T-helper 2 cell treated with Interferon-gamma antibody and Interleukin-4, amounts not matched to agents 5 μg/mL and 100 μg/mL, for 36 hours (primary cell): ENCODE measurements at places on chromosomes 4 and X.

- no peak for DNase-seq
Observed at GRCh38 chr4:7659429-7660175, 224.9 kb upstream of the PSAPL1 start.

DNA sequence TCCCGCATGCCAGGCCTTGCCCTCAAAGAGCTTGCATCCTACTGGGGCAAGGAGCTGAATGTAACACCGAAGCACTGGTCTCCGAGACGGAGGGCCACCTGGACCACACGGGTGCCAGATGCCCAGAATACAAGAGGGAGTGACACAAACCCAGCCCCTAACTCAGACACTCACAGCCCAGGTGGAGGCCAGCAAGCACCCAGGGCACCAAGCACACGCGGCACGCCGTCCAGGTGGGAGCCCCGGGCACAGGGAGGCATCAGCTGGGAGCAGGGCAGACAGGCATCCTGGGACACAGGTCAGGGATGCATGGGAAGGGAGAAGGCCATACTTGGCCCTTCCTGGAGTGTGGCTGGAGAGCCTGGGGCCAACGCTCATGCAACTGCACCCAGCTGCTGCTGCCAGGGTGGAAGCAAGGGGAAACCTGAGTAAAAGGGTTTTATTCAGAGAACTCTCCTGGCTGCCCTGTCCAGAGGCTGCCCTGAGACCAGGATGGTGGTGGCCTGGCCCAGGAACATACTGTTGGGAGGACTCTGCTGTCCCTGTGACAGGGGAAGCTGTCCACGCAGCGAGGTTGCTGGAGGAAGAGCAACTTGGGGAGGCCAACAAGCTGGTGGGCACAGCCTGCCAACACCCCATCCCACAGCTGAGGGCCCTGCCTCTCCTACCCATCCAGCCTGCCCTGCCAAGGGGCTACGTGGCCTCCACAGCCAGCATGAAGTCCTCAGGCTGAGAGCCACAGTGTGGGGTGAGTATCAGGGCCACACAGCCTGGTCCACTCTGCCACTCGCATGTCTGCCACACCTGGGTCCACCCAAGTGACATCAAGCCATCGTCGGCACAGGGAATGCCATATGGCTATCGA, 22.2 kb upstream of the PPP2R2C start:
- DNase-seq: no peak

DNA sequence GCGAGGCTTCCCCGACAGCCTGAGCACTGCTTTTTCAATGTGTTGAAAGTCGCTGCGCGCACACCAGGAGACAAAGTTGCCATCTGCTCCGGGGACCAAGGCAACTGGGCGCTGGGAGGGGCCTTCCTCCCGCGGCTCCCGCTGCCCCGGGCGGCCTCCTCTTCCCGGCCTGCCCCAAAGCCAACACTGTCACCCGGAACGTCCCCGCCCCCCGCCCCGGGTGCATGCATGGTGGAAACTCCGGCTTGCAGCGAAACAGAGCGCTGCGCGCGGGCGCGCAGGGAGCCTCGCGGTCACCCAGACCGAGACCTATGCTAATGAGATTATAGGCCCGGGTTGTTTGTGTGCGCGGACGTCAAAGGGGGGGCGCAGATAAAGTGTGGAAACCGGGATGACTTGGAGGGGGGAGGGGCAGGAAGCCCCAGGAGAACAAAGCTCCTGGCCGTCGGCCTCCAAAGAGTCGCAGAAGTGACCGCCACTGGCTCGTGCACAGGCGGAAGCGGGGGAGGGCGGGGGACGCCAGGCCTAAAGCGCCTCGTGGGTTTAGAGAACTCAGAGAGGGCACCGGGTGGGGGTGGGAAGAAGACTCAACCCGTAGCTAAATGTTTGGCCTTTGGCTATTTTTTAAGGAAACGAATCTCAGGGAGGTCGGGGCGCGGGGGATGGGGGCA, 88.8 kb downstream of the BCOR start:
- peak; percentile 40 for DNase-seq

GRCh38 chr4:113256946-113257345, 207.5 kb downstream of the ANK2 start:
- DNase-seq: no peak

- DNase-seq: peak; percentile 61
Observed at GRCh38 chr4:53688186-53688790, 97.0 kb upstream of the LNX1 start.

GRCh38 chr4:177175473-177175872, 134.2 kb upstream of the NEIL3 start:
- DNase-seq: no peak

GRCh38 chrX:152987801-152988200, 6.1 kb downstream of the PNMA5 start:
- no peak for DNase-seq

GRCh38 chr4:145670422-145670821, 9.5 kb upstream of the C4orf51 start:
- no peak for DNase-seq

DNA sequence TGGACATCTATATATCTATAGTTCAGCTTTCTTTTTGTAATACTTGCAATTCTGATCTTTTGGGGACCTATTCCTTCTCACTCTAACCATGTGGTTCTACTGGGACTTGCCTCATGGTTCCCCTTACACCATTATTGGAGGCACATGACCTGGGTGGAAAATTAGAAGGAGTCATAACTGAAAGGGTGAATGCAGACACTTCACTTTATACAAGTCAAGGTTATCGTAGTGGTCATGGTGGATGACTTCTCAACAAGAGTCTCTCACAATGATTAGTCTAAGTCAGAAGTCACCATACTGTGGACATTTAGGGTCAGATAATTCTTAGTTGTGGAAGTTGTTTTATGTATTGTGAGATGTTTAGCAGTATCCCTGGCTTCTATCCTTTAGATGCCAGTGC, 10.5 kb upstream of the EIF4E start:
- no peak for DNase-seq

DNA sequence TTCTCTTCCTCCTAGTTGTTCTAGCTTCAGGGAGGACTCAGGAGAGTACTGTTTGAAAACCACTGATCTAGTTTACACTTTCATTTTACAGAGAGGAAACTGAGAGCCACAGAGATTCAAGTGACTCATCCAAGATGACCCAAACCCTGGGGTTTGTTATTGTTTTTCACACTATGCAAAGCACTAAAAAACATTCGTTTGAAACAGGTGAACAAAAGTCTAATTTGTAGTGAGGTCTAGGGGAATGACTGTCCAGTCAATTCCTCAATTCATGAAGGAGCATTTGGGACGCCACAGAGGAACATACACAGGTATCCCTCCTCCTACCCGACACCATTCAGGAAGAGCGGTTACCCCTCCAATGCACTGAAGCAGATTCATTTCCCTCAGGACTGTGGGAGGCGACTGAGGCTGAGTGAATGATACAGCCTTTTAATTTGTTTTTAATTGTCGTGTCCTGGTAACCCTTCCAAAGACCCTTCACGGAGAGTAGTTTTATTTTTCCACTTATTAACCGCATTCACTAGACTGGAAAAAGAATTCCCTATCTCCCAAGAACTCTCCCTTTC, 30.3 kb downstream of the TLR10 start:
- DNase-seq: peak; percentile 8

- DNase-seq: no peak
Observed at GRCh38 chr4:112058433-112058832, 86.8 kb upstream of the FAM241A start.

DNA sequence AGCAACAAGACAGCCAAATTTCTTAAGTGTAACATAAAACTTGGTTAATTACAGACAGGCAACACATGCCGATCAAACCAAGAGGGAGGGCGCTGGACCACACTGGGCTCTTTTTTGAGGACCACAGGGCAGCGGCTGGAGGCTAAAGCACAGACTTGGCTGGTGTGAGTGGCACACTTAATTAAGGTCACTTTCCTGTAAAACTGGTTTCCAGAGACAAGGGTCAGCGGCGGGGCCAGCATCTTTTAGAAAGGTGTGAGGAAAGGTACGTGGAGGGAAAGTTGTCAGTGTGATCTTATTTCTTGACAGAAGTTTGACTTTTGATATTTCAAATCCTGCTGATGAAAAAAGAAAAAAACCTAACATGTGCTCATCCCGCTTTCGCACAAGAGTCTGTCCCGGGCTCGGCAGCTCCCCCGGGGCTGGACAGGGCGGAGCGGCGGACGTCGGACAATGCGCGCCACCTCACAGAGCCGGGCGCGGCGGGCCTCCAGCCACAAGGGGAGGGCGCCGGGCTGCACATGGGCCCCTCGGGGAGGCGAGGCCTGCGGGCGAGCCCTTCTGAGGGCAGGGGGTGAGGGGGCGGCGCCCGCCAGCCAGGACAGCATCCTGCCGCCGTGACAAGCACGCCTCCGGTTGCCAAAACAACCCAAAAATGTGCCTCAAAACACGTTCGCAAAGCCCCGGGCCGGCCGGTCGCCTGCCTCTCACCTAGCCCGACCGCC, 660 bp upstream of the HSPA4L start:
- no peak for DNase-seq

- no peak for DNase-seq
Observed at GRCh38 chr4:54677416-54677815, 19.7 kb downstream of the KIT start.

DNA sequence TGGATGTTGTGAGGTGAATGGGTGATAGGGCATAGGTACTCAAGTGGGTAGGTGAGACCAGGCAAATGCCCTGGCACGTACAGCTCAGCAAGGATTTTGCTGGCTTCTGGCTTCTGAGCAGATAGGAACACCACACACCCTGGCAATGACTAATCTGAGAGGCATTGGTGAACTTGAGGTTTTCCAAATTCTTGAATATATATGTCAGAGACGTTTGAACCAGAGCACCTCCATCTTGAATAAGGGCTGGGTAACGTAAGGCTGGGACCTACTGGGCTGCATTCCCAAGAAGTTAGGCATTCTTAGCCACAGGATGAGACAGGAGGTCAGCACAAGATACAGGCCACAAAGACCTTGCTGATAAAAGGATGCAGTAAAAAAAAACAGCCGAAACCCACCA, 204.5 kb downstream of the NLGN4X start:
- no peak for DNase-seq

DNA sequence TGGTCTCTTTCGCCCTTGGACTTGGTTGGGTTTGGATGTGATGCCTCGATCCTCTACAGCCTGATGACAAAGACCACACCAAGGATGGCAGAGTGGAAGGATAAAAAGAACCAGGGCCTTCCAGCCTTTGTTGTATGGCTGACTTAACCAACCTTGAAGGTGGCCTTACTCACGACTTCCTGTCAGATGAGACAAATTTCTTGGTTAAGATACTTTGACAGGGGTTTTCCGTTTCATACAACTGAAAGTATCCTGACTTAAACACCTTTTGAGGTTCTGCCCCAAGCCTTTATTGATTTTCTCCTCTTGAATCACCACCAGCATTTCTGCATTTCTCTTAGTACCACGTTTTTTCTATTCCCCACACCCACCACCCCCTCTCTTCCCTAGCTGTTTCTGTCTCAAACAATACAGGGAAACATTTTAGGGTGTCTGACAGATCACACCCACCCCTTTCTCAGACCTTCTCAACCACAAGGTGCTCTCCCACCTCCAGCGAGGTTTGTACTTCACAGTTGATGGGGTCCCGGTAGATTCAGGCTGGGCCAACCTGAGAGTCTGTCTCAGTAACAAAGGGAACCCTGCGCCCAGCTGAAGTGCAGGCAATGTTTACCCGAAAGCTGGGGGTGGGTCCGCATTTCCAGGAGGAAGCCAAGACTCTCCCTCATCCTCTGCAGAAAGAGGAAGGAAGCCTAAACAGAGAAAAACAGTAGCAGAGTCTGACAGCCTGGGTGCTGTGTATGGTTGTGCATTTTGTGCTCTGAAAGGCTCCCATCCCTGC, 5.0 kb upstream of the TSPAN5 start:
- peak; percentile 79 for DNase-seq

GRCh38 chr4:8607603-8608481, 15.3 kb downstream of the CPZ start:
- DNase-seq: peak; percentile 8

DNA sequence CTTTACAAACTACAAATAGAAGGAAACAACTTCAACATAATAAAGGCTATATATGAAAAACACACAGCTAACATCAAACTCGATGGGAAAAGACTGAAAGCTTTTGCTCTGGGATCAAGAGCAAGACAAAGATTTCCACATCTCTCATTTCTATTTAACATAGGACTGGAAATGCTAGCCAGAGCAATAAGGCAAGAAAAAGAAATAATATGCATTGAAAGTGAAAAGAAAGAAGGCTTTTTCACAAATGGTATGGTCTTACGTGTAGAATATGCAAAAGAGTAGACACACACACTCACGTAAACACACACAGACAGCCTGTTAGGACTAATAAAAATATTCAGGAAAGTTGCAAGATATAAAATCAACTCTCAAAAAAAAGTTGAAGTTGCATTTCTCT, 660.5 kb upstream of the PCDH10 start:
- DNase-seq: no peak

GRCh38 chr4:82501154-82501442, 60.7 kb downstream of the TMEM150C start:
- DNase-seq: no peak

DNA sequence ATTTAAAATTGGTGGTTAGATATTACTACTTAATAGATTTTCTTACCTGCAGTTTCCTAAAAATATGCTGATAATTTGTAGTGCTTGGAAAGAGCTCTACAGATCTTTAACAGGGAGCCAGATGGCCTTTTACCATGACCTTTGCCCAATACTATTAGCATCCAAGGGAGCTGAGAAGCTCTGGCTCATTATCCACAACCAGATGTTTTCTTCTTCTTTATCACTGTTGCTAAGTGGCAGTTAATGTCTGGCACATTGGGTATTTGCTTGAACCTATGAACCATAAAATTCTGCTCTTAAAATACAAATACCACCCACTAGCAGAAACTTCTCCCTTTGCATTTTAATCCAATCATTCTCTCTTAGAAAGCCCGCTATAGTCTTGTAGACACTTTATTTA, 1480.3 kb downstream of the C4orf33 start:
- no peak for DNase-seq

GRCh38 chrX:29587107-29587506, 628.3 kb upstream of the MAGEB2 start:
- no peak for DNase-seq

DNA sequence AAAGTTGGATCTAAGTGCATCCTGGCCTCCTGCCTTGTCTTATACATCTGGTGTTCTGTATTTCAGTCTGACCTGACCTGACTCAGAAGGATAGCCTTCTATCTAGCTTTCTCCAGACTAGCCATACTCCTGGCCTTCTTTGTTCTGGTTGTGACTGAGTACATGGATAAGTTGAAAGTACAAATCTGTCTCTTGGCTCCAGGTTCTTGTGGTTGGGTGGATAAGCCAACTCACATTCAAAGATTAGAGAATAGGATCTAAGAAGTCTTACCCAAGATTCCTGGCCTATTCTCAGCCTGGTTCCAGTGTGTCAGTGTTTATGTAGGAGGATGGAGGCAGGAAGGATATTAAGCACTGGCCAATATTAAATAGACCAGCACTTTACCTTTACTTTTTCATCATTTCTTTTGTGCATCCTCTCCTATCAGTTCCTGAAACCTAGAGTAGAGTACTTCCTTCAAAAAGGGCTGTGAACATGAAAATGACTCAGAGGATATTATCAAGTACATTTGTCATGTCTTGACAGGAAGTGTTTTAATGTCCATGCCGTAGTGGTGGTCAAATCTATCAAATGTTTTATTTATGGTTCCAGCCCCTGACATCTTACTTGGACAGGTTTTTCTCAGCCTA, 123.5 kb downstream of the IL15 start:
- DNase-seq: no peak
